Activated CD4-positive, CD25-positive, alpha-beta regulatory T cell (primary cell): ENCODE measurements at places on chromosomes 5 and 9.

DNA sequence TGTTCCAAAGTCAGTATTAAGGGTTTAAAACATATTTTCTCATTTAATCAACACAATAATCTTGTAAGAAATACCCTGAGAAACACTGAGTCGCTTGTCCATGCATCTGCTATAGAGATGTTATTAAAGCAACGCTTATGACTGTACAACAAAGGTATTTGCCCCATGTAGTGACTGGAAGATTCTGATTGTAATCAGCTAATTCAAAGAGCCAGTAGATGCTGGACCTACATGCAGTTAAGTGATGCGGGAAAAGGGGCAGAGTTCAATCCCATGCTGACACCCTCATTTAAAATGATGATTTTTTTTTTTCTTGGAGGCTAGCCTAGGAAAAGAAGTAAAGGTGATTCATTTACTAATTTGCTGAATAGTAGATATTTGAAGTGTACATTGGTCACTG lies 149.3 kb upstream of the MTAP start:
- no peak for DNase-seq

- no peak for DNase-seq
Observed at GRCh38 chr5:151270599-151270998, 17.6 kb downstream of the GM2A start.

DNA sequence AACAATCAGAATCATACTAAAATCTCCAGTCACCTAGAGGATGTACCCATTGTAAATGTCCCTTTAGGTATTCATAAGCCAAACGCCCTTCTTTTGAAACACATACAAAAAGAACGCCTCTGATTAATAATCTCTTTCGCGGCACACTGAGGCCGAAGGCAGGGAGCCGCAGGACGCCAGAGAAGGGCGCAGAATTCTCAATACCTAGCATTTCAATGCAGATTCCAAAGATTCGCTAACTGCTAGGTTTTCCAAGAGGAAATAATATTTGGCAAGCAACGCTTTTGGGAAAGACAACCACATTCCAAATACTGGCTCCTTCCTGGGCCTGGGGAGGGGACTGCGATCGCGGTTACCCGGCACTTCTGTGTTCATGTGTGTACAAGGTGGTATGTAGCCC lies 203.3 kb downstream of the MEF2C start:
- DNase-seq: no peak

DNA sequence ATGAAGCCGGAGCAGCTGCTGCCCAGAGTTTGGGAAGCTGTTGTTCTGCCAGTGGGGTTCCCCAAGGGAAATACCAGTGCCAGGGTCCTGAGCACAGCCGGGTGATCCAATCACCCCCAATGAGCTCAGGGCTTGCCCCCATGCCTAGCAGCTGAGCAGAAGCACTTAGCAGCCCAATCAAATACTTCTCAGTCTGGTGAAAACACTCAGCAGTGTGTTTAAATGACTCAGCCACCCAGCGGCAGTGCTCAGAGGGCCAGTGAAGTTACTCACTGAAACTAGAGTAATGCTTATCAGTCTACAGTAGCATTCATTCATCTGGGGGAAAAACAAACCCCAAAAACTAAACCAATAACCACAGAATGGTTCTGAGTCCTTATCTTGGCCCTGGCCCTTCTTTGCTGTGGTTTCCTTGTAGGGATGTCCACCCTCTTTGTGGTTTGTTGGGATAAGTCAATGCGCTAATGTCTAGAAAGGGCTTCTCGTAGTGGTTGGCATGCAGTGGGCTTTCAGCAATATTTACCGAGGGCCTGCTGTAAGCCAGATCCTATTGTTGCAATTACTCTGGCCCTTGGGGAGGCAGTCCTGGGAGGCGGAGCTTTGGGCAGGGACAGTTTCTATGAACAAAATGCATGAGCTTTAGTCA lies 43.1 kb downstream of the LHX2 start:
- no peak for DNase-seq

DNA sequence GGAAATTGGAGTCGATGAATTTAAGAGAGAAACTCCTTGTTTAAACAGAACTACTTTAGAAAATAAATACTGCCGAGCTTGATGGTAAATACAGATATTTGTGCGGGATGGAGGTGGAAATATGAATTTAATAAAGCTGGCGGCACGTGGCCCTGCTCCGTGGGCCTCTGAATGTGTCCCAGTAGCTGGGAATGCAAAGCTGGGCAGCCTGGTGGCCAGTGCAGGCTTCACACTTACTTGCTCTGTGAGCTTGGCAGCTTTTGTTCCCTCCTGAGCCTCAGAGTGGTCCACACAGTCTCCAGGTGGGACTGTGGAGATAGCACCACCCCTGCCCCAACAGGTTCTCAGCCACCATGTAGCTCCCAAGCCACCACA lies 45.9 kb downstream of the BARX1 start:
- no peak for DNase-seq

DNA sequence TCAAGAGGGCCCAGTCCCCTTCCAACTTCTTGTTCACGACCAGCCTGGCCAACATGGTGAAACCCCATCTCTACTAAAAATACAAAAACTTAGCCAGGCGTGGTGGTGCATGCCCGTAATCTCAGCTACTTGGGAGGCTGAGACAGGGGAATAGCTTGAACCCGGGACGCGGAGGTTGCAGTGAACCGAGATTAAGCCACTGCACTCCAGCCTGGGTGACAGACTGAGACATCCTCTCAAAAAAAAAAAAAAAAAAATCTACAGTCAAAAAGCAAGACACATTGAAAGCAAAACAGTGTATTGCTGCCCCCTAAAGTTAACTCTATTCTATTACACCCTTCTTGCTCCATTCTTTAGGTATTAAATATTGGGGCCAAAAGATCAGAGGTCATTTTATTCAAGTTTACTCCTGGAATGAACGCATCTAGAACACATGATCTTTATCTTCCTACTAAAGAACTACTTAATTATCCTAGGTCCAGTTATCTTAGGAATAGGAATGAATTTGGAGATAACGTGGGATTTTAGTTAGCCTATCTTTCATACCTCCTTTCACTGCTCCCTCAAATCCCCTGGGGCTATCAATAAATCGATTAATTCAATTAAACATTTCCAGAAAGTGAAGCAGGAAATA lies 2.4 kb downstream of the ATG12 start:
- DNase-seq: no peak

GRCh38 chr9:99105152-99106043 lies 485 bp downstream of the TGFBR1 start:
- peak; percentile 29 for DNase-seq

- DNase-seq: no peak
Observed at GRCh38 chr5:3384531-3384930, 211.1 kb upstream of the IRX1 start.

DNA sequence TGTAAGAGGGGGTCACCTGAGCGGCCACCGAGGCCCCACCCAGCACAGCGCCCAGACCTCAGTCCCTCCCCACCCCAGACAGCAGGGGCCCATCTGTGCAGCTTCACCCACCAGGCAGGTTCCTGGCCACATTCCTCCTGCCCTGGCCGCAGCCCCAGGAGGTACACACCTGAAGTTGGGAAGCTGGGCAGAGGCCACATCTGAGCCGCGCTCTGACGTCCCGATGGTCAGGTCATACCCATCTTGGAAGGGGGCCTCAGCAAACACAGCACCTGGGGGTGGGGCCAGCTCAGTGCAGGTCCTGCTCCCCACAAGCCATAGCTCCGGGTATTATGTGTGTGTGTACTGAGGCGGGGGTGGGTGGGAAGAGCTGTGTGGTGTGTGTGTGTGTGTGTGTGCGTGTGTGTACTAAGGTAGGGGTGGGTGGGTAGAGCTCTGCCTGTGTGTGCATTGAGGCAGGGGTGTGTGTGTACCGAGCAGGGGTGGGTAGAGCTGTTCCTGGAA lies 5.6 kb downstream of the SPOUT1 start:
- no peak for DNase-seq

- no peak for DNase-seq
Observed at GRCh38 chr5:5018578-5018970, 121.6 kb upstream of the ADAMTS16 start.

DNA sequence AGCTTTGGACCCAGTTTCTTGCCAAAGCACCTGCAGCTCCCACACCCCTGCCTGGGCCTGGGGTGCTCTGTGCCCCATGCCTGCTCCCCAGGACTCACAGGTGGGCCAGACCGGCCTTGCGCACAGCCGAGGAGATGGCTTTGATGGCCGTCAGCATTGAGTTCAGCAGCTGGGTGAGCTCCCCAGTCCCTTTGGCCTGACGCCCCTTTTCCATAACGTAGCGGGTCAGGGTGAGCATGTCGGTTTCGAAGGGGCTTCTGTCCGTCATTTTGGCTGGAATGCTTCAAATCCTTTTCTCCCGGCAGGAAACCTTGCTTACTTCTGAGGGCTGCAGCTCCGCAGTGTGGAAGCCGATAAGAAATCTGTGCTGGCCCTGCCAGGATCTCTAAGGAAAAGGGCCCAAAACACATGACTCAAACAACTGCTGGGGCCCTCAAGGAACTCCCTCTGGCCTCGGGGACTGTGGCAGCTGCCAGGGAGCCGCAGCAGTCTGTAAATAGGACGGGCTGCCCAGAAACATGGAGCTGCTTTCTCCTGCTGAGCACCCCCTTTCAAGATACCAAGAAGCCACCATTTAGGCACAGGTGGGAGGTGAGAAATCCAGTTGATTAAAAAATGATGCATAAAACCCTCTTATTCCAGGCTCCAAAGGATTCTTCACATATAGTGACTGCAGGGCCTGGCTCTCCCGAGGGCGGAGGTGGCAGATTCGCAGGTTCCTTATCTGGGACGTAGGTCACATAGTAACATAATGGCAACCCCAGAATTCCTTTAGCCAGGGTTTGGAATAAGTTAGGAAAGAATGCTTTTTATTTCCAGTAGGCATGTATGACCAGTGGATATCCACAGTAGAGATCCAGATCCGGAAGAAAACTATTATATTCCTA lies at the start of gene FBP2:
TSS of gene FBP2 (minus strand) at position 366 of the 887 bp plus-strand sequence. CDS start at position 268, 98 bp downstream.
- DNase-seq: no peak

GRCh38 chr9:32955655-32956478 lies 45.6 kb downstream of the APTX start:
- DNase-seq: no peak

GRCh38 chr9:91060520-91061343 lies 259.1 kb downstream of the SYK start:
- no peak for DNase-seq

DNA sequence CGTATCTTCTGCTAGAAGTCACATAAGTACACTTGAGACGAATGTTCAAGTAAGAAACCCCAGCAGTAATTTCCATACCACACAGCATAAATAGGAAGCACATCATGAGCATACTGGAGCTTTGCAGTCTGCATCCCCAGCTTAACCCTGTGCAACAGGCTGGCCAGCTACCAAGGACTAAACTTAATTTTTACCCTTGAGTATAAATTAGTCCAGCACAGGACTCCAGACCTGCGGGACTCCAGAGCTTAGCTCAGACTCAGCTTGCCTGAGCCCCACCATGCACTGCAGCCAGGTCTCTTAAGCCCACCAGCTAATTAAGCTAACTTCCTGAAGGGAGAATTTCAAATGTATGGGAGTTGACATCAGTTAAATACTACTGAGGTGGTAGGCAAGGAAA lies 491.0 kb downstream of the ARHGEF28 start:
- DNase-seq: no peak

DNA sequence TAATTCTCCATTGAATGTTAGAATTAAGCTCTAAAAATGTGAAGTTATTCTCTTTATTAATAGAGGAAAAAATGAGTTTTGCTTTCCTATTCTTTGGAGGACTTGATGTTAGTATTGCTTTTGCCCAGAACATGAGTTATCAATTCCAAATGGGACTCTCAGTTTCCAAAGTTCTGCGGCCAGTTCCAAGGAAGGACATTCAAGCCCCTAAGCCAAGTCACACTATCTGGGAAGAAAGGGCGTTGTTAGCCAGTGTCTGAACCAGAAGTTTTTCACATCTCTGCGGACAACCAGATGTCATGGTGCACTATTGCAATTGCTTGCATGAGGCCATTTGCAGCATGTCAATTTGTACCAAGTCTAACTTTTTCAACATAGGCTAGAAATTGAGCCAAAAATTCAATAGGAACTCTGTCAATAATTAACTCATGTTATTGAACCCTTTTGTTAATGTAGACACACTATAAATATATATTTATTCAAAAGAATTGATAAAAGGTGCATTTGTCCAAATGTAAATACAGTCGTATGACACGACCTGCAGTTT lies 183.3 kb upstream of the PIK3R1 start:
- no peak for DNase-seq
